SJSA1 (cell line): ENCODE measurements at places on chromosomes 3 and 15. TPM values are rescaled to one million over a fixed set of nuclear protein-coding genes. Genes with fewer than 3 reads are reported as not detected.
A peak's percentile ranks its signal among the peaks of the same experiment; 100 is the strongest.

FES gene
- total RNA-seq: 0.16 TPM in 1 of 2 replicates, not detected in the other

- no peak for DNase-seq
- peaks cover 26% of the 10 kb centered on the region for H3K4me1 ChIP-seq
- no peaks in the 10 kb centered on the region; the same call in 1 of the 2 replicates for H3K36me3 ChIP-seq
- H3K27me3 ChIP-seq: no peaks in the 10 kb centered on the region
- no peak overlapping the region for H3K4me3 ChIP-seq
Observed at GRCh38 chr3:12655701-12656100, 8.2 kb downstream of the RAF1 start.

- no peak overlapping the region for H3K4me3 ChIP-seq
- H3K27ac ChIP-seq: no peak overlapping the region
- no peaks in the 10 kb centered on the region for H3K27me3 ChIP-seq
- peaks cover 9% of the 10 kb centered on the region; the same call in 1 of the 2 replicates for H3K4me1 ChIP-seq
- DNase-seq: no peak
Observed at GRCh38 chr3:187975561-187976364, 178.2 kb upstream of the LPP start.

GRCh38 chr3:141710888-141711616 is 27.0 kb upstream of the RNF7 start:
- H3K36me3 ChIP-seq: no peaks in the 10 kb centered on the region
- no peaks in the 10 kb centered on the region for H3K27me3 ChIP-seq
- H3K27ac ChIP-seq: peak overlapping the region; percentile 6
- peaks cover 51% of the 10 kb centered on the region for H3K4me1 ChIP-seq
- no peak overlapping the region for H3K4me3 ChIP-seq
- DNase-seq: no peak

DNA sequence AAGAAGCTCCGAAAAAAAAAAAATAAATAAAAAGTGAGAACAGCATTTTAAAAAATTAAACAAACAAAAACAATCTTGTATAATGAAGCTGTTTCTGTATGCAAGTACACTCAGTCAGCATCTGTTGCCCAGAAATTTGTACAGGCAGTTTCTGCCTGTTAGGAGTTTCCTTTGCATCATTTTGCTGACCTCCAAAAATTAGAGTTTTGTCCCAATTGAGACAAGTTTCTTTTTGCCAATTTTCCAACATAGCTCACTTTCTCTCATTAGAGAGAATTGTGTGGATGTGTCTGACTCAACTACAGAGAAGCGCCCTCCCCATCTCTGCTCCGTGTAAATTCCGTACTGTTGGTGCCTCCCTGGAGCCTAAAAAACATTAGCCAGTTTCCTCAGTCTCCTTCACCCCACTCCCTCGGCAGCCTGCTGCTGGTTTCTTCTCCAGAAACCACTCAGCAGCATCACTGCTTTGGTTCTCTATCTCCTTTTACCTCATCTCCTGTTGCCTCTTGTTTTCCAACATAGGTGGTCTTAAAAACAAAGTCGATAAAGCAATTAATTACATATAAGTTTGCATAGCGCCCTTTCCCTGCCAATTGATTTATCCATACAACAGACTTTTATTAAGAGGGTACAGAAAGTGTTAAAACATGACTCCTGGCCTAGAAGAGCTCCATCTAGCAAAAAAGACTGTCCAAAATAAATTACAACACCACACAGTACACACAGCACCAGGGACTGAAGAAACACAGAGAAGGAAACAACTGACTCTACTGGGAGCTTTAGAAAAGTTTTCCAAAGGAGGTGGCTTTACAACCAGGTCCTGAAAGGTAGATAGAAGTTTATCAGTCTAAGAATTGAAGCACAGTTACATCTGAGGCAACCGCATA is 286.7 kb downstream of the SHOX2 start:
- no peaks in the 10 kb centered on the region for H3K4me1 ChIP-seq
- no peak overlapping the region for H3K4me3 ChIP-seq
- H3K27ac ChIP-seq: no peak overlapping the region
- no peaks in the 10 kb centered on the region for H3K36me3 ChIP-seq
- DNase-seq: no peak

CELF6 gene
- 0.08 TPM in 1 of 2 replicates, not detected in the other for total RNA-seq

DNA sequence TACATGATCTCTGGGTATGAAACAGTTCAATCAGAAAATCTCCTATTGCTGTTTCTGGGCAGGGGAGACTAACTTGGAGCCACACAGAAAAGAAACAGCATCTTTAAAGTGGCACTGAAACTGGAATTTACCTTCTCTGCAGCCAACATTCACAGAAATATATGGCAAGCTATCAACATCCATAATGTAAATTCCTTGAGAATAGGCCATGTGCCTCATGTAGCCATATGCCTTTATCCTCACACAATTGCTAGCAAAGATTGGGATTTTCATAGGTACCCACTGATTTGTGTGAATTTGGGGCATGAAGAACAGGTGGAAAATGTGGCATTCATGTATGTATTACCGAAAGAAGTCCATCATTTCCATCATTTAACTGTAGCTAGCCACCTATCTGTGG is 386.3 kb upstream of the TMCO5A start:
- no peak for DNase-seq
- no peaks in the 10 kb centered on the region for H3K36me3 ChIP-seq
- no peak overlapping the region for H3K27ac ChIP-seq
- H3K27me3 ChIP-seq: no peaks in the 10 kb centered on the region
- H3K4me1 ChIP-seq: no peaks in the 10 kb centered on the region

DNA sequence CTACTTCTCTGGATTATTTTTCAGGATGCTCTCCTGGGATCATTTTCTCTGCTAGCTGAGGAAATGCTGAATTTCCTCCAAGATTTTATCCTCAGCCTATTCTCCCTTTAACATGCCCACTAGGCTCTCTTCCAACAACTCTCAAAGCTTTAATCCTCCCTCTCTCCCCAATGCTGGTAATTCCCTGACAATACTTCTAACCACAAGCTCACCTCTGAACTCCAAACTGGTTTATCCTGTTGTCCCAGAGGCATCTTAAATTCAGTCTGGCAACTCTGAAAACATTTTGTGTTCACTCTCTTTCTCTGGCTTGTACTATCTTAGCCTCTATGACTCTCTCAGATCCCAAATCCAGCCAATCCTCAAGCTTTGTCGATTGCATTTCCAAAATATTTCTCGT is 490.3 kb downstream of the MECOM start:
- H3K4me3 ChIP-seq: no peak overlapping the region
- no peaks in the 10 kb centered on the region for H3K36me3 ChIP-seq
- H3K27me3 ChIP-seq: peaks cover 7% of the 10 kb centered on the region; the same call in 1 of the 2 replicates
- no peaks in the 10 kb centered on the region for H3K4me1 ChIP-seq
- no peak for DNase-seq
- no peak overlapping the region for H3K27ac ChIP-seq

GRCh38 chr3:3177861-3178497 is 1.5 kb downstream of the CRBN start:
- no peak overlapping the region for H3K27ac ChIP-seq
- H3K4me3 ChIP-seq: no peak overlapping the region
- H3K36me3 ChIP-seq: peaks cover 18% of the 10 kb centered on the region

GRCh38 chr15:66276546-66276945 is 16.8 kb upstream of the DIS3L start:
- H3K4me3 ChIP-seq: no peak overlapping the region
- no peaks in the 10 kb centered on the region for H3K36me3 ChIP-seq
- DNase-seq: no peak
- H3K27me3 ChIP-seq: peaks cover 28% of the 10 kb centered on the region
- H3K27ac ChIP-seq: no peak overlapping the region

- no peak overlapping the region for H3K27ac ChIP-seq
- H3K4me1 ChIP-seq: no peaks in the 10 kb centered on the region
- peaks cover 22% of the 10 kb centered on the region; the same call in 1 of the 2 replicates for H3K27me3 ChIP-seq
- H3K4me3 ChIP-seq: no peak overlapping the region
- H3K36me3 ChIP-seq: no peaks in the 10 kb centered on the region
- DNase-seq: no peak
Observed at GRCh38 chr15:57792724-57793449, 86.4 kb downstream of the POLR2M start.

DNA sequence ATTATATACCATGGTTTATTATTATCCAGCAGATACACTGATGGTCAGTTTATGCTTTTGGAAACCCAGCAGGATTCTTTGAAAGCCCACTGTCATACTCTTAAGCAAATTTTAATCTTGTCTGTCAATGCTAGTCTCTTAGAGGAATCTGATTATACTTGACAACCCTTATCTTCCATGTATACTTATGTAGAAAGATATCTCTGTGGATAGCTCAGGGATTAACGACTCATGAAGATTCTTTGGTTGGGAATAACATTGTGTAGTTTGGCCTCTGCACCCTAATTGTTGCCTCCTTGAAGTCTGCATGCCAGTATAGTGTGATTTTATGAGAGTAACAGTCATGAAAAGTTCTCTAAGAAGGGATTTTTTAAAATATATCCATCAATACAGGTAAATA is 33.0 kb downstream of the FILIP1L start:
- no peak for DNase-seq
- peaks cover 25% of the 10 kb centered on the region for H3K4me1 ChIP-seq
- no peak overlapping the region for H3K27ac ChIP-seq
- H3K4me3 ChIP-seq: no peak overlapping the region
- no peaks in the 10 kb centered on the region for H3K27me3 ChIP-seq
- no peaks in the 10 kb centered on the region for H3K36me3 ChIP-seq
